ENCODE measurements at places on chromosomes 2 and 18. TPM values are rescaled to one million over a fixed set of nuclear protein-coding genes. Genes with fewer than 3 reads are reported as not detected.

Gene LRRC30
- polyA plus RNA-seq, result not detected

Gene LRP1B
- polyA plus RNA-seq, result 0.10 TPM

Gene C2orf92
- 3.1 TPM for polyA plus RNA-seq

Gene EGR4
- polyA plus RNA-seq, result 0.05 TPM

Gene HNRNPA3
- 116 TPM for polyA plus RNA-seq

Gene OSR1
- polyA plus RNA-seq, result 3.6 TPM

Gene CDKL4
- polyA plus RNA-seq, result not detected

Gene GPN1
- polyA plus RNA-seq, result 28.2 TPM

Gene GAD1
- 0.81 TPM for polyA plus RNA-seq

Gene CCDC85A
- polyA plus RNA-seq, result 0.10 TPM

Data from stomach (tissue), 19 donors.